Fibroblast of villous mesenchyme (primary cell): ENCODE measurements at places on chromosomes 1 and 21. TPM values are rescaled to one million over a fixed set of nuclear protein-coding genes. Genes with fewer than 3 reads are reported as not detected.

DNA sequence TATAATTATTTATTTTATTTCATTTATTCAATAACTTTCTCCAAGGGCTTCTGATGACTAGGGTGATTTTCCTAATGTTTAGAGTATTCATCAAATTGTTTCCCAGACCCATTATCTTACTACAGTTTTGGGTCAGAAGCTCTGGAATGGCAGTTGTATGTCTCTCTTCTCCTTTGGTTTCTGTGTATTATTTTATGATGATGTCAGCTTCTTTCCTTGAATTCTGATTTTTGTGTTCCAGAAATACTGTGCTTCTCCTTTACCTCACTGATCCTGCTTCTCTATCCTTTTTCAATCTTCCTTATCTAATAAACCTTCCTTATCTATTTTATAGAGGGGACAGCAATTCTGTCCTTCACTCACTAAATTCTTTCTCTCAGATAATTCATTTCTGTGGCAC, 48.8 kb downstream of the LRRC8B start:
- DNase-seq: no peak

DNA sequence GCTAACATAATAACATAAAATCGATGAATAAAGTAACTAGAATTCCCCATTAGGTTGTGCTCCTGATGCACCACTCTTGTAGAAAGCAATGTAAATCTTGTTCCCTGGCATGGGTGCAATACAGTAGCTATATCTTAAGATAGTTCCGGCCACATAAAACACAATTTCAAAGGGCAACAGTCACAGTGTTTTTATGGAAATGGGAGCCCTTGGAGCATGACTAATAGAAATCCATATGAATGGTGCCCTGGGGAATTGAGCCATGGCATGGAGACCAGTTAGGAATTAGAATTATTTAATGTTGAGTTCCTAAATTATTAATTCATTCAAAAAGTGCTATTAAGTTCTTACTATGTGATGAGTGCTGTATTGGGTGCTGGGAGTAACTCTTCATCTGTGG, 118.7 kb downstream of the KCNK2 start:
- DNase-seq: no peak

The XCL1 gene
- 0.32 TPM in 1 of 2 replicates, not detected in the other for total RNA-seq

The CFHR2 gene
- not detected in 2 replicates for total RNA-seq

The ITLN2 gene
- total RNA-seq: not detected in 2 replicates
